EH (cell line): ENCODE measurements at places on chromosomes 13 and 19.
A peak's percentile ranks its signal among the peaks of the same experiment; 100 is the strongest.

- no peak for DNase-seq
These were observed 18.0 kb downstream of the ZNF91 start for GRCh38 chr19:23377276-23377675.

DNA sequence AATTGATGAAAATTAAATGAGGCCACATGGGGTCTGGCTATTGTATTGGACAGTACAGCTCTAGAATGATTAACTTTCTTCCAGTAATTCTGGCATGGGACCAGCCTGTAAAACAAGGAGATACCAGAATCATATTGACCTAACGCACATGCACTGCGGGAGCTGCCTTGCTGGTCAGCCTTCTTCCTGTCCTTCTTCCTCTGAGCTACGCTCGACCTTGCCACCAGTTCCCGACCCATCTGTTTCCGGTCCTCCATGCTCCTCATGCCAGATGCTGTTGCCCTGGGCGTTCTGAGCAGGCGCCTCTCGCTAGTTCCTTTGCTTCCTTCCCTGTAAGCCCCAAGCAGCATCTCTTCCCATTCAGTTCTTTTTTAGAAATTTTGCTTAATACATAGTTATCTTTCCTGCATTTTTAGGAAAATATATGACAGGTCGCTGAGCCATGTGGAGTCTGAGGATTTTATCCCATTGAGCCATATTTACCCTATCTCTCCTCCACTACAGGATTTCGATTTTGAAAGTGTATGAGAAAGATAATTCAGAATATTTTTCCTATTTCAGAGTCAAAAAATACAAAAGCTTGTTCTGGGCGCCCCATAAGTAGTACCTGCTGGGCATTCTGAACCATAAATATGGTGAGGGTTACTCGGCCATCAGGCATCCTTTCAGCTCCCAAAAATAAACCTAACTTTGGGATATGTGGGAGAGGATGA lies 38.6 kb downstream of the TNFRSF19 start:
- peak; percentile 85 for DNase-seq

- DNase-seq: no peak
These were observed 13.3 kb downstream of the VSTM2B start for GRCh38 chr19:29539131-29539530.

GRCh38 chr19:38323291-38323690 lies 3.6 kb downstream of the KCNK6 start:
- no peak for DNase-seq

DNA sequence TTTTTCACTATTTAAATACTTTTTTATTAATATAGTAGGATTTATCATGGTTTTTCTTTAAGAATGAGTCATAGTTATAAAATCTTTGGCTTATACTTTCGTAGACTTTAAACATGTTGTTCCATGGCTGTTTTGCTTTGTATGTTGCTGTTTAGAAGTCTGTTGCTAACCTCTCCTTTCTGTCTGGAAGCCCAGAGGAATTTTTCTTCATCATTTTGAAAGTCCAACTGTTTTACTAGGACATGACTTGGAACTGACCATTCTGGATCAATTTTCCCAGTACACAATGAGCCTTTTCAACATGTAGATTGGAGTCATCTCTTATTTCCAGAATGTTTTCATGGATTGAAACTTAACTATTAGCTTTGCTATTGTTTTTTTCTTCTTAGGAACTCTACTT lies 7.9 kb downstream of the CAB39L start:
- peak; percentile 42 for DNase-seq

DNA sequence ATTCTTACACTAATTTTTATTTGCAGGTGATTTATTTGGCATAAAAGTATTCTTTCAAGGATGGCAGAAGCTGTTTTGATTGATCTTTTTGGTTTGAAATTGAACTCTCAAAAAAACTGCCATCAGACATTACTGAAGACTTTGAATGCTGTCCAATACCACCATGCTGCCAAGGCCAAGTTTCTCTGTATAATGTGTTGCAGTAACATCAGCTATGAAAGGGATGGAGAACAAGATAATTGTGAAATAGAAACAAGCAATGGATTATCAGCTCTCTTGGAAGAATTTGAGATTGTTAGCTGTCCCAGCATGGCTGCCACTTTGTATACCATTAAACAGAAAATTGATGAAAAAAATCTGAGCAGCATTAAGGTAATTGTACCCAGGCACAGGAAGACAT lies 1.2 kb downstream of the LACC1 start:
- DNase-seq: no peak

DNA sequence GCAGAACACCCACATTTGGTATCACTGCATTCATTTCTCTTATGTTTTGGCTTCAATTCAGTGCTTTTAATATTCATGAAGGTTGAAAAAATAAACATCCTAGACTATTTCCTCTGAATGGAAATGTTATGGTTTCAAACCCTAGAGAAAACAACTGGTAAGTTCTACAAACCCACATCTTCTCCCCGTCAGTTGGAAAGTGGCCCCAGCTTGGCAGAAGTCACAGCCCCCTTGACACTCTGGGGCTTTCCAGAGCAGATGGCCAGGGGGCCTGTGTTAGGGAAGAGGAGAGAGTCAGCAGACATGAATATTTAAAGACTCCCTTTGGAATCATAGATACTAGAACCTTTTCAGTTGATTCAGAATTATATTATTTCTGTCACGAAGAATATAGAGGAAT lies 123.9 kb downstream of the SHISA2 start:
- DNase-seq: no peak

DNA sequence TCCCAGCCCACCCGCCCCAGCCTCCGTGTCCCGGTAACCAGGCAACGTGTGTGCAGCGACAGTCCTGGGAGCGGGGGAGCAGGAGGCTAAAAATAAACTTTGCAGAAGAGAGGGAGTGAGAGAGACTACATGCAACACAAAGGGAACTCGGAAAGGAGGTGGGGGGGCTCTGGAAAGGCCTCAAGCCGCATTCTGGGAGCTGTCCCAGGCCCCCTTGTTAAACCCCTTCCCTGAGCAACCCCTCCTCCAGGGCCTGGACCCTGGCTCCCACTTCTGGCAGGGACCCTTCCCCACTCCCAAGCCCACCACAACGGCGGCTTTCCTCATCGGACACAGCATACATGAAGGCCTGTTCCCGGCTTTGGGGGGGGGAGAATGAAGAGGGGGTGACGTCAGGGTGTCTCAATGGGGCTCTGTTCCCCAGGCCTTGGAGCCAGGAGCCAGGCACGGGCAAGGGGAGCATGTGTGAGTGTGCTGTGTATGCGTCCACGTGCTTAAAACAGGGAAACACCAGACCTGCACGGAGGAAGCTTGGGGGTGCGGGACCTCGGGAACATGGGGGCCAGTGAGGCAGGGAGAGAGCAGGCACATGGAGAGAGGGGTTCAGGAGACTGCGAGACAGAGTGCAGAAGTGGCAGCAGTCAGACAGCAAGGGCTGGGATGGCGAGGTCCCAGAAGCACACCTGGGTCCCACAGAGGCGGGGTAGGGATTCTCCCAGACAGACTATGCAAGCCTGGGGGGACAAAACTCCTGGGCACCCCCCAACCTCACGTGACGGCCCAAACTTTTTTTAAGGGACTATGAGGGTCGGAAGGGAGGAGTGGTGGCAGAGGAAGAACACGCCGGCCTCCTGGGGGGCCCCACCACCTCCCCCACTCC lies 2.3 kb downstream of the ERF start:
- DNase-seq: peak; percentile 65

DNA sequence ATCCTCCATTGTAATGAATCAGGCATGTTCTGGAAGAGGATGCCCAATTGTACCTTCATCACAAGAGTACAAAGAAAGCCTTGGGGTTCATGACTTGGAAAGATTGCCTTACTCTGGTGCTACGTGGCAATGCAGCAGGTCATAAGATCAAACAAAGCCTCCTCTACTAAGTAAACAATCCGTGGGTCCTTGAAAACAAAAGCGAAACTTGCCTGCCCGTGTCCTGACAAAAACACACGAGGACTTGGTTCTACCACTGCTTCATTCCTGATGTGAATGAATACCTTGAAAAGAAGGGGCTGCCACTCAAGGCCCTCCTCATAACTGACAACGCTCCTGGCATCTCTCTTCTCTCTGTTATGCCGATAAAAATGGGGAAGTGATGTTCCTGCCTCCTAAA lies 18.9 kb downstream of the ZNF563 start:
- DNase-seq: no peak

DNA sequence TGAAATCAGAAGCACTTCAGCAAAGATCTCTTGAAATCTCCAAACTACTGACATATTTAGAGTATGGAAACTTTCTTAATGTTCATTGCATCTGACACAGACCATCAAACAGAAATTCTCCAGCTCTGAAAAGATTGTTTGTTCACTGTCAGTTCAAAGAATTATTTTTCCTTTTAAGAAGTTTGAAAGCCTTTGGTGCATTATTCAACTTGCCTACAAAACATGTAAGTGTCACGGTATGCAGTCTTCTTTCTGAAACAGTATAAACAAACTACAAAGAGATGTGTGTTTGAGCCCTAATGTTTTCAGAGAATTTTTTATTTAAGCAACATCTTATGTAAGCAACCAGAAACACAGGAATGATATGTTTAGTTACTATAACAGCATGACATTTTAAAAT lies 125.4 kb downstream of the FGF14 start:
- DNase-seq: no peak

GRCh38 chr19:35041548-35042055 lies at the start of gene HPN:
TSS of gene HPN (plus strand) at chr19:35041721. CDS start at chr19:35042507, 786 bp downstream.
- no peak for DNase-seq

DNA sequence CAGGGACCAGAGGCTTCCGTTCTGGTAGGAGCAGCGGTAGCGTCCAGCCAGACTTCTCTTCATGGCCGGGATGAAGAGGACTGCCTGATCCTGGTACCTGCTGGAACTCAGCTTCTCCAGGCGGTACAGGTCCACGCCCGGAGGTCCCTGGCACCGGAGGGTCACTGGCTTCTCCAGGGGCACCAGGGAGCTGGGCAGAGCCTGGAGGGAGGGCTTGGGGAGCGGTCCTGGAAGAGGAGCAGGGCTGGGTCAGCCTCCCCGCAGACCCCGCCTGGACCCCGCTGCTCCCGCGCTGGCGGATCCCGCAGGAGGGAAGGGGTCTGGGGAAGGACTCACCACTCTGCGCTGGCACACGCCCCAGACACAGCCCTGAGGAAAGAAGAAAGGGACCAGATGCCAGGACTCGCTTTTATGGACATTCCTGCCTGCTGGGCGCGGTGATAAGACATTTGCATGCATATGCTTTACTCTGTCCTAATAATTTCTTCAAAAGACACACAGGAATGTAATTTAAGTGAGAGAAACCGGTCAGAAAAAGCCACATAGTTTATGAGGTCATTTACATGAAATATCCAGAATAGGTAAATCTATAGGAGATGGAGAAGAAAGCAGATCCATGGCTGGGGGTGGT lies 5.8 kb downstream of the GP6 start:
- DNase-seq: no peak

- peak; percentile 96 for DNase-seq
These were observed 23.1 kb upstream of the ZNF846 start for GRCh38 chr19:9791552-9792205.

DNA sequence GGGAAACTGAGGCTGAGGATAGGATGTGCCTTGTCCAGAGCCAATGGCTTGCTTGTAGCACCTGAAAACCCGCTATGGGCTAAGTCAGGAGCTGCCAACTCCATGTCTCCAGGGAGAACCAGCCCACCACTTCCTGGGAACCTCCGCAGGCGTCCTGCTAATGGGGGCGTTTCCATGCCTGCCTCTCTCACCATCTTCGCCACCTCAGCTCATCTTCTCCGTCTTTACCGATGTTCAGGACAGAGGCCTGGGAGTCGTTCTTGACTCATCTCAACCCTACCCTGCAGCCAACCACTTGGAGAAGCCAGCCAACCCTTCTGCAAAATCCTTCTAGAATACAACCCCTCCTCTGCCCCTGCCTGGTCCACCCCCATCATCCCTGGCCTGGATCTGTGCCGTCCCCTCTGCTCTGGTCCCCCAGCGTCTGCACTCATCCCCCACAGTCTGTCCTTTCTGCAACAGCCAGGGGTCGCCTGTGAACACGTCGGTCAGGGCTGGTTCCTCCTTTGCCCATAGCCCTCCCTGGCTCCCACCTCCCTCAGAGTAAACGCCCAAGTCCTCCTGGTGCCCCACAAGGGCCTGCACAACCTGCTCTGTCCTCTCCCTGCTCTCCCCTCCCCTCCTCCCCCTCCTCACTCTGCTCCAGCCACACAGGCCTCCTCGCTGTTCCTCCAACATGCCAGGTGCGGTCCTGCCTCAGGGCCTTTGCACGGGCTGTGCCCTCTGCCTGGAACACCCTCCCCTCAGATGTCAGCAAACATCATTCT lies 31.0 kb downstream of the PTPRS start:
- DNase-seq: no peak

DNA sequence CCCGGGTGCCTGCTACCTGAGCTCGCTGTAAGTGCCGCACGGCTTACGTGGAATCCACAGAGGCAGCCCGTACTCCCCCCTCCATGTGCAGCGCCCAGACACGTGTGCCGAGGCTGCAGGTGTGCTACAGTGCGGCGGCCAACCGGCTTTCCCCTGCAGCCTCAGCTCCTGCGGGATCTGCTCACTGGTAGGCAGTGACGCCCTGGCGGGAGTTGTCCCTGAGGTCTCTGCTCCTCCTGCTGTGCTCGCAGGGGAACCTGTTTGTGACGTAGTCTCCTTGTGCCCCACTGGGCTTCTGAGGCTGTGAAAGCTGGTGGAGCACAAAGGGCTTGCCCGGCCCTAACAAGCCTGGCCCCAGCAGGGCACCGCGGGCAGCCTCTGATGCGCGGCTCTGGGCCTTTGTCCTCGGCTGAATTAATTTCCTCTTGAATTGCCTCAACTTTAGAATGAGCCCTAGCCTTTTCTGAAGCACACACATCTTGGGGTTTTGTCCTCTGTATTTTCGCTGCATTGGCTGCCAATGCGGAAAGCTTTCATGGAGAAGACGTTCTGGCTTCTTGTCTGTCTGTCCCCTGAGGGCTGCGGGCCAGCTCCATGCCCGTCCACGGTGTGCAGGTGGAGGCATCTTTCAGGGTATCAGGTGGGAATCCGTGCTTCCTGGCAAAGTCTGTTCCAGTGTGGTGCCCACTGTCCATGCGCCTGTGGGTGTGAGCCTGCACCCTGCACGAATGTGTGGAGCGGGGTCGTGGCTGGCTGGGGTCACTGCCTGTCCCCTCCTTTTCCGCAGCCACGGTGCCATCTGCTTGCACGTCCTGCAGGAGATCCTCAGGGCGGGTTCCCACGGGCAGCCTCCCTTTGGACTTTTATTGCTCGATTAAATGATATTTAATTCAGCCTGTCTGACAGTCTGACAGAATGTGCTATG lies 77.3 kb upstream of the MCF2L start:
- DNase-seq: no peak

DNA sequence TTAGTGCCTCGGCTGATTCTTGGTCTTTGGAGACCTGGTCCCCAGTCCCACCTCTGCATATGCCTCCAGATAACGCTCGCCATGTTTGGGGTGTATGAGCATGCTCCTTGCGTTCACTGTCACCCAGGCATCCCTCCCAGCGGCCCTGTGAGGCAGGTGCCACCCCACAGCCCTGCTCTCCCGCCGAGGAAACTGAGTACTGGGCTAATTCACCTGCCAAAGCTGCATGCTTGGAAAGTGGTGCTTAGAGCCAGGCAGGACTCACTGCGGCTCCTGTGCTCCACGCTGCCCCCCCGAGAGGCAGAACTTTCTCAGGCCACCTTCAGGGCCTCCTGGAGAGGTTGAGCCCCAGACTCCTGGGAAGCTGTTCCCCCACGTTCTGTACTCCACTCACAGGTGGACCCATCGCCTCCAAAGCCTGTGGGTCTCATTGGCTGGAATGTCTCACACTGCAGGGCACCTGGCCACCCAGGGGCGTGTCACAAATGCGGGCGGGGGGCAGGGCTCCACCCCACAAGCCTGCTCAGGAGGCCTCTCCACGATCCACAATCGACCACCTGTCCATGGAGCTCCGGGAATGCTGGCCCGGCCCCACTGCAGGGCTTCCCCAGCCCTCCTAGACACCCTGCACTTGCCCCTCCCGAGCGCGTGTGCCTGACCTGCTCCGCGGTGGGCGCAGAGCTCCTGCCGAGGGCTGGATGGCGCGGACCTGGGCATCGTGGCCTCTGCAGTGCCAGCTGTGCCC lies 64.6 kb downstream of the ATP11A start:
- no peak for DNase-seq
